ENCODE measurements at places on chromosomes 1 and 21.
A peak's percentile ranks its signal among the peaks of the same experiment; 100 is the strongest.

DNA sequence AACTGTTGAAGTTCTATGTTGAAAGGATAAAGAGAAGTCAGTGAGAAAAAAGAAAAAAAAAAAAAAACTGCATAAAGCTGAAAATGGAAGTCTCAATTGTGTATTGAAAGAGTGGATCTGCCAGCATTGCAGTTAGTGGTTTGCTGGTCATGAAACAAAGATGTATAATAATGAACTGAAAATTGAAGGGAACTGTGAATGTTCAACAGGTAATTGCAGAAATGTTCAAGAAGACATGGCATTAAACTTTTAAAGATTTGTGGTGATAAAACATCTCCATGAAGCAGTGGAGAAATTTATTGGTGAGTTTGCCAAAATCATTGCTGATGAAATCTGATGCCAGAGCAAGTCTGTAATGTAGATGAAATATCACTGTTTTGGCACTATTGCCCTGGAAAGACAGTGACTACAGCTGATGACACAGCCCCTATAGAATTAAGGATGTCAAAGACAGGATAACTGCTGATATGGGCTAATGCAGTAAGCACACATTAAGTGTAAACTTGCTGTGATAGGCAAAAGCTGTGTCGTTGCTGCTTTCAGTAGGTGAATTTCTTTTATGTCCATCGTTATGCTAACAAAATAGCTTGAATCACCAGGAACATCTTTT is 71.0 kb downstream of the RD3 start:
- no peak for DNase-seq

DNA sequence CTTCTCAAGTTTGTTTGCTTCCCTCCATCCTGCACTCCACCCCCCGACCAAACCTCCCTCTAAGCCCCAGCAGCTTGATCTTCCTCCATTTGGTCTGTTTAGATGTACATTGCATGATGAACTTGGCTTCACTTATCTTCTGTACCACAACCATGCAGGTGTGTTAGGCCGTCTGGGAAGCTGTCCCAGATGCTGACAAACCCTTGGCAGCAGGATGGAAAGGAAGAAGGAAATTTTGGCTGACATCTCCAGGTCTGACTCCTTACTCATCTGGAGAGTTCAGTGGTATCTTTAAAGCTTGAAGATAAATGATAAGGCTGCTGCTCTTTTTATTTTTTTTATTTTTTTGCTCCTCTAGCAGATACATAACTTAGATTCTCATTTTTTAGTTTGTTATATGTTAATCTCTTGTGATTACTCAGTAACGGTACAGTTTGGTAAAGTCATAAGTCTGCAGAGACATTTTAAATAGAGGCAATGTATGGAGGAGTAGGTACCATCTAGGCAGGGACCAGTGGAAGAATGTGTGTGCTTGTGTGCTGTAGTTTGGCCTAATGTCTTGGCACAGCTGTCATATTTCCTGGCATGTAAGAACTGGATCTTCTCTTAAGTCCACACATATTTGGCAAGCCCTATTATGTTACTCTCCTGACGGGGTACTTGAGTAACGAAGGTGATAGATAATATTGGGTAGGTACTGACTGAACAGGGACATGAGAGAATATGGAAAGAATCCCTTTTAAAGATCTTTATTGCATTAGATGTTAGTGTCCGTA is 79.7 kb downstream of the CACHD1 start:
- no peak for DNase-seq

GRCh38 chr1:6245869-6246496 is 2.0 kb downstream of the HES3 start:
- peak; percentile 53 for DNase-seq

DNA sequence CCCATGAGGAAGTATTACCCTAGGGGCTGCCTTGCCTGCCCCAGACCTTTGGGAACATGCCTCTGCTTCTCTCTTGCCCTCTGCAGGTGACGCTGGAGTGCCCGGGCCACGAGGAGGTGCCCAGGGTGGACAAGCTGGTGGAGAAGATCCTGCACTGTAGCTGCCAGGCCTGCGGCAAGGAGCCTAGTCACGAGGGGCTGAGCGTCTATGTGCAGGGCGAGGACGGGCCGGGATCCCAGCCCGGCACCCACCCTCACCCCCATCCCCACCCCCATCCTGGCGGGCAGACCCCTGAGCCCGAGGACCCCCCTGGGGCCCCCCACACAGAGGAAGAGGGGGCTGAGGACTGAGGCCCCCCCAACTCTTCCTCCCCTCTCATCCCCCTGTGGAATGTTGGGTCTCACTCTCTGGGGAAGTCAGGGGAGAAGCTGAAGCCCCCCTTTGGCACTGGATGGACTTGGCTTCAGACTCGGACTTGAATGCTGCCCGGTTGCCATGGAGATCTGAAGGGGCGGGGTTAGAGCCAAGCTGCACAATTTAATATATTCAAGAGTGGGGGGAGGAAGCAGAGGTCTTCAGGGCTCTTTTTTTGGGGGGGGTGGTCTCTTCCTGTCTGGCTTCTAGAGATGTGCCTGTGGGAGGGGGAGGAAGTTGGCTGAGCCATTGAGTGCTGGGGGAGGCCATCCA is 7.8 kb upstream of the HTR6 start:
- DNase-seq, result no peak

- DNase-seq, result no peak
Observed at GRCh38 chr1:89649783-89650182, 16.9 kb downstream of the LRRC8C start.

DNA sequence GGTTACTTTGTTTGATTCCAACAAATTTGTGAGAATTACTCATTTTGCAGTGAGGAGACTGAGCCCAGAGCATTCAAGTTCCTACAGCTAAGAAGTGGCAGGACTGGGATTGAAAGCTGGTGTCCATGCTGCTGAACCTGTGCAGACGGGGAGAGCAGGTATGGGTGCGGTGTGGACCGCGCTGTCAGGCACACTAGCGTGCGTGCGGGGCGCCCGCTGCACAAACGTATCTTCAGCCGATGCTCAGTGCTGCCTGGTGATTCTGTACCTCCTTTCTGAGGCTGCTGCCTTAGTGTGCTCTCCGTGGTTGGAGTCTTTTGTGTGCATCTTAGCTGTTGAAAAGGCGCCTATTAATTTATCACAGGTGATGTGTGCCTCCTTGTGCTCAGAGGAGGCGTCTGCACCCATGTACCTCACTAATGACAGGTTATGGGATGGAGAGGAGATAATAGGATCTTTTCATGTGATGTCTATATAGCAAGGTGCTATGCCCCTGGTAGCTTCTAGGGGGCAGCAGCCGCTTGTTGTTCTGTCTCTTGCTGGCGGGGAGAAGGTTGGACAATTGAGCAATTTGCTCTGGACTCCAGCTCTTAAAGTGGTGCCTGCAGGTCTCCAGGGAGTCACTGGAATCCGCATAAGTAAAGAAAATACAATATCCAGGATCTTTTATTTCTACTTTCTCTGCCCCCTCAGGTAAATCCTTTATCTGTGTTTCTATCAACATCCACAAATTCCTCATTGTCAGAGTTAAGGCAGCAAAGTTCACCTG is 32.5 kb downstream of the PEX14 start:
- DNase-seq, result peak; percentile 57

GRCh38 chr21:42144679-42145568 is 73.8 kb downstream of the UMODL1 start:
- no peak for DNase-seq

DNA sequence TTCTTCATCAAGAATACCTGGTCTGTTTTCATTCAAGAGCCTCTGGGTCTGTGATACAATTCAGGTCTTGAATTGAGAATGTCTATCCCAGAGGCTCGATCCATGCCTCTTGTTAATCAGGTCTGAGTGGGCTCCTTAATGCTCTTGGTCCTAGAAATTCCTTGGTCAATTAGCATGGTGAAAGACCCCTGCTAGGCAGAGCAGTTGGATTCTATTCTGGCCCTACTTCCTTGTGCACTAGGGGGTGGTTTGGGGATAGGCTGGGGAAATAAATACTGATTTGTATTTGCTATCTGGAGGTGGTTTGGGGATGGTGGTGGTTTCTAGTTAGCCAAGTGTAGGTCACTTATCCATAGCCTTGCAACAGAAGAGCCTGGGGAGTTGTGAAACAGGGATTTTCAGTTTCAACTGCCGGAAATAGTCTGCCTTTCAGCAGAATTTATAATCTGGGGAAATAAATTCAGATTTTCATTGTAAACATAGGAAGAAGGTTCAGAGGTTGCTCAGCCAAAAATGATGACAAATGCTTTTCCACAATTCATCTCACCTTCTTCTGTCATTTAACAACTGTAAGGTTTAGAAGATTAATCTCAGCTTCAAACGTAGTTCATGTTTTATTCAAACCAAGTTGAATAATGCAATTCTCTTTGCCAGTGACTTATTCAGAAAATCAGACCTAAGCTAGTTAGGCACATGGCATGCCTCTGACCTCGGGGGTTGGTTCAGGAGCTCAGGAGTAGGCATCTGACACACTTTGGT is 22.2 kb upstream of the SCAF4 start:
- DNase-seq, result no peak

DNA sequence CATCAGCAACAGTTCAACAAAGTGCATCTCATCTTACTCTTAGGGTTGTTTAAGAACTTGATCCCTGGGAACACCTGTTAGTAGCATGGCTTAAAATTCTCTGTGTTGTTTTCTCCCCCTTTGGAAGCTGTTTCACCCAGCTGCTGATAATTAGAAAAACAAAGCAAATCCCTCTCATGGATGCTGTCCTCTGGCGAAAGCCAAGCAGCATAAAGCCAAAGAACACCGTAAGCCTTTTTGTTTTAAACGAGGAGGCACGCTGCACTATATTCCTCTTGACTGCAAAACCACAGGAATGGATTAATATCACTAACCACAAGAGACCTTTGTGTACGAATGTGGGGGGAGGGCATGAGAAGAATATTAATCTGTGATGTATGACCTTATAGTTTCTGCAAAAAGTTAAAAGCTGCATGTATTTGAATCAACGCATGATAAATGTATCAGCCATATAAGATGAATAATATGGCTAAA is 923.2 kb downstream of the LTN1 start:
- DNase-seq, result no peak

GRCh38 chr1:42340093-42340492 is 5.1 kb upstream of the FOXJ3 start:
- no peak for DNase-seq

- no peak for DNase-seq
Observed at GRCh38 chr21:16072737-16073136, 343.0 kb downstream of the USP25 start.

DNA sequence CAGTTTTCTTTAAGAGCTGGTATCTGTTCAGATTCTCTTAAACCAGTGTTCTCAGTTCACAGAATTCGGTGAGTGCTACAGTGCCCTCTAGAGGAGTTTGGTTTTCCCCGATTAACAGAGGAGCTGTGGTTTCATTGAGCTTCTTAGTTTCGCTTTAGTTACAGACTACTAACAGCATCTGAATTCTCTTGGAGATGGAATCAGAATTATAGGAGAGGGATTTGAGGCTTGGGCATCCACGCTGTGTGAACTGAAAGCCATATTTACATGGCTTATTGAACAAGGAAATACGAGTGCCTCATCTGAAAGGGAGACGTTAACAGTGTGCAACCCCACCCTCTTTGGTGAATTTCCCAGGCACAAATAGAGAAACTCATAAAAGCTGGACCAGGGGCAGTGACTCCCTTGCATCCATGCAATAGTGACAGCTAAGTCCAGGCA is 202.0 kb downstream of the USH2A start:
- no peak for DNase-seq

- DNase-seq, result no peak
Observed at GRCh38 chr1:116861137-116861536, 48.6 kb upstream of the PTGFRN start.

DNA sequence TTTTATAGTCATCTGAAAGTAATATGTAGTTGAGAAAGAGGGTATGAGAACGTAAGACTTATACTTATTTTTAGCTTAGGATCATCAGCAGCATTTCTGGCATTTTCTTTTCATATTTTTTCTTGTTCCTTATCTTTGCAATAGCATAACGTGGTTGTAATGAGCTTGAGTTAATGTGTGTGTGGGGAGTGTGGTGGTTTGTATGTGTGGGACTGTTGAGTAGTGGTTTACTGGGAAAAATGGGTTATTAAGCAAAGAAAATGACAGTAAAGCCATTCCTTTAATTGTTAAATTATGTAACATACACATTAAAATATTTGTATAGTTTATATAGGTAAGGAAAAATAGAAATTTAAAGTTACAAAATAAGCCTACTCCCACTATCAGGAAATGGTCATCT is 15.2 kb downstream of the PIP5K1A start:
- DNase-seq, result no peak

DNA sequence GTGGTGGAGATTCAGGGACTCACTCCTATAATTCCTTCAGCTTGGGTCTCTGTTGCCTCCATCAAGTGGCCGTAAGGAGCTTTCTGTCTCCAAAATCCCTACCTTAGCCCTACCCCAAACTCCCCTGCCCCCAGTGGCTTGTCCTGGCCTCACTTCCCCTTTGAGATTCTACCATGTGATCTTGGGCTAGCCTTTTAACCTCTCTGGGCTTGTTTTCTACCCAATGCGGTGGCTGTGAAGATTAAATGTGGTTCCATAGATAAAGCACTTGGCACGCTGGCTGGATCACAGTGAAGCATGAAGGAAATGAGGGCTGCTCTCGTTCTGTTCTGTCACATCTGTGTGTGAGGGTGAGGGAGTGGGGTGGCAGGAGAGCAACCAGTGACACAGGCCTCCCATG is 43.6 kb downstream of the FAAH start:
- DNase-seq, result no peak

GRCh38 chr1:8397511-8397910 is 79.6 kb downstream of the SLC45A1 start:
- no peak for DNase-seq

DNA sequence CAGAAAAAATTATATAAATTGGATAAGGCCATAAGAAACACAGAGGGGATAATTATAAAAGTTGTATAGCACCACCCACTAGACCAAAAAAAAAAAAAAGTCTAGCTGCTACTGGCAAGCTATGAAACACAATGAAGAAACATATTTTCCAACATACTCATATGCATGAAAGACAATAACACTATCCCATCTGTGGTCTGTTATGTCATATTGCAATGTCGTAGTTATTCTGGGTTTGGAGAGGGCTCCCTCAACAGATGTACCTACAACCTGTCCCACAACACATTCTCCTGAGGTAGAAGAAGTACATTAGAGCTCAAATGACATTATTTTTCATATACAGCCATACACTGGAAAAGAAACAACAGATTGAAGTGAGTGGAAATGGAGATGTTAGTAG is 517.6 kb upstream of the ADGRL4 start:
- DNase-seq, result no peak

GRCh38 chr1:188140958-188141357 is 1312.2 kb downstream of the PLA2G4A start:
- no peak for DNase-seq

DNA sequence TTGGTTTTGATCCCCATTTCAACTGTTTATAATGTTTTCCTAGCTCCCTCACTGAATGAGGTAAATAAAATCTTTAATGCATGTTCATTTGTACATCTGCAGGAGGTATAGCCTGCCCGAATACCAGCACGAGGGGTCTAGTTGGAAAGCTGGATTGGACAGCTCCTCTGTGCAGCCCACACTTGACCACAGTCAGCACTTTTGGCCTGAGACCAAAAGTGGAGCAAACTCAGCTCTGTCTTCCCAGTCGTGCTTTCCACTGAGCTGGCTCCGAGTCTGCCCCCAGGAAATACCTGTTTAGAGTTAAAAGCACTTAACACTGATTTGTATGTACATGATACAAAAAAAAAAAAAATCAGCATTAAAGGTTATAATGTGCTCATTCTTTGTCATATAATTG is 224.4 kb downstream of the DSCAM start:
- no peak for DNase-seq

GRCh38 chr1:29644812-29645211 is 408.5 kb downstream of the PTPRU start:
- no peak for DNase-seq
